ENCODE measurements at places on chromosomes 2 and 18.

GRCh38 chr18:3104190-3105054 is 91.5 kb upstream of the LPIN2 start:
- no peak for DNase-seq

GRCh38 chr2:239537633-239538356 is 137.0 kb upstream of the HDAC4 start:
- DNase-seq: no peak

GRCh38 chr18:76756531-76757253 is 65.7 kb upstream of the ZNF236 start:
- no peak for DNase-seq

- no peak for DNase-seq
These were observed 26.4 kb upstream of the PAX8 start for GRCh38 chr2:113305146-113305545.

- DNase-seq: no peak
These were observed 17.1 kb downstream of the EDAR start for GRCh38 chr2:108971661-108972566.

- DNase-seq: peak; percentile 14
These were observed 192.5 kb downstream of the ATAD2B start for GRCh38 chr2:23734416-23734815.

- DNase-seq: no peak
These were observed 109.3 kb downstream of the ANTXR1 start for GRCh38 chr2:69122271-69122670.

DNA sequence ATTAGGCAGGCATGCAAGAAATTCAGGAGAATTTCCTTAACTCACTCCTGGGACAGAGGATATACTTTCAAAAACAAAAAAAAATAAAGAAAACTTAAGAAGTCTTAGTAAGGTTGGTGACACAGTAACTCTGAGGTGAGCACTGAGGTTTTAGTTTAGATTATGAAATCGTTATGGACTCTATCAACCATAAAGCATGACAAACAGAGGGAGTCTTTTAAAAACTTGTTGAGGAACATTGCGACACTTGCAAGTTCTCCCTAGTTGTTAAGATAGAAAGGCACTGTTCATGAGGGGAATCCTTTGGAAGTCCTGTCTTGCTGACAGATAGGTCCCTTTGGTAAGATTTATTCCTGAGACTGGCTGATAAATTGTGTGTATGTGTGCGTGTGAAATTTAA is 194.3 kb upstream of the ERBB4 start:
- DNase-seq: no peak

- DNase-seq: no peak
These were observed 48.1 kb downstream of the WDR33 start for GRCh38 chr2:127762846-127763245.

DNA sequence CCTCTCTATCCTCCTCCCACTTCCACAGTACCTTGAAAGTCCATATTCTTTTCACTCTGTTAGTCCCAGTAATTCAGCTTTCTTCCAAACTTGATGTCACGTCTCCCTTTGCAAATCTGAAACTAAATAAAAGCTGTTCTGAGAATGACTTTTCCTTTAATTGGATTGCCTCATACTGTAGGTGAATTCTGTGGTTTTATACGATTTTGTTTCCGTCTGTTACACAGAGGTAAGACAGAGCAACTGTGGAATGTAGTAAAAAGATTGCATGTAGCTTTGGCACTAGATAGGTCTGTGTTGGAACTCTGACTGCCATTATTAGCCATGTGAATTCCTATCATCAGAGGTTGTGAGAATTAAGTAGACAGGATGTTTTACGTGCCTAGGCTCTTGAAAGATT is 25.9 kb downstream of the MALT1 start:
- DNase-seq: no peak

DNA sequence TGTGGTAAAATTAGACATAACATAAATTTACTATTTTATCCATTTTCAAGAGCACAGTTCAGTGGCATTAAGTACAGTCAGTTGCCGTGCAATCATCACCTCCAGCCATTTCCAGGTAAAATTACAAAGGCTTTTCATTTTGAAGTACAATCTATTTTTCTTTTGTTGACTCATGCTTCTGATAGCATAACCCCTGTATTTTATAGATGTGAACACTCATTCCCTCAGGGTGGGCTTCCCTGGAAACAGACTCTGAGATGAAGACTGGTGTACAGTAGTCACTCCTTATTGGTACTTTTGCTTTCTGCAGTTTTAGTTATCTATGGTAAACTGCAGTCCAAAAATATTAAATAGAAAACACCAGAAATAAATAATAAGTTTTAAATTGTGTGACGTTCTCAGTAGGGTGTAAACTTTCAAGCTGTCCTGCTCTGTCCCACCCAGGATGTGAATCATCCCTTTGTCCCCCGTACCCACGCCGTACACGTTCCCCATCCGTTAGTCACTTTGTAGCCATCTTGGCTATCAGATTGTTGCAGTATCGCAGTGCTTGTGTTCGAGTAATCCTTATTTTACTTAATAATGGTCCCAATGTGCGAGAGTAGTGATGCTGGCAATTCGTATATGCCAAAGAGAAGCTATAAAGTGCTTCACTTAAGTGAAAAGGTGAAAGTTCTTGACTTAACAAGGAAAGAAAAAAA is 41.1 kb upstream of the NAB1 start:
- no peak for DNase-seq

- no peak for DNase-seq
These were observed 188.7 kb upstream of the COL3A1 start for GRCh38 chr2:188785490-188785889.

DNA sequence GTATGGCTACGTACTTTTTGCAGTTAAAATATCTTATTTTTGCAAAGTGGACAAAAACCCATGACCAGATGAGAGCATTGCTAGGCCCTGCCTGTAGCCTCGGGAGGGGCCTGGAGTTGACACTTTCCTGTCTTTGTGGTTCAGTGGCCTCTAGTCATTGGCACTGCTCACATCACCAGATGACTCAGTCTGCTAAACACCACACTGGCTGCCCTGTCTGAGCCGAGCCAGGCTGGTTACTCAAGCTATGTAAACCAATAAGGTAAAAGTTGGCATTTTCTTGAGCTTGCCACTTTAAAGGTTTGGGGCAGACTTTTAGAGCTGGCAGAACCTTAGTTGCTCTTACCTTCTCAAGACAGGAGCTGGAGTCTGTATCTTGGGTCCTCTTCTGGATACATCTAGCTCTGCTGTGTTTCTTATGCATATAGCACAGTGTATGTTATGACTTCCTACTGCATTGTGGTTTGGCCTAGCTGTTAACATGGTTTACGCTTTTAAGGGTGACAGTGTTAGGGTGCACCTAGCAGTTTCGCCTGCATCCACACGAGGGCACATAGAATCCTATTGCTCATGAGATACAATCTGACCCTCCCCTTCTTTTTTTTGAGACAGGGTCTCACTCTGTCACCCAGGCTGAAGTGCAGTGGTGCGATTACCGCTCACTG is 76.4 kb downstream of the AP1S3 start:
- peak; percentile 4 for DNase-seq

DNA sequence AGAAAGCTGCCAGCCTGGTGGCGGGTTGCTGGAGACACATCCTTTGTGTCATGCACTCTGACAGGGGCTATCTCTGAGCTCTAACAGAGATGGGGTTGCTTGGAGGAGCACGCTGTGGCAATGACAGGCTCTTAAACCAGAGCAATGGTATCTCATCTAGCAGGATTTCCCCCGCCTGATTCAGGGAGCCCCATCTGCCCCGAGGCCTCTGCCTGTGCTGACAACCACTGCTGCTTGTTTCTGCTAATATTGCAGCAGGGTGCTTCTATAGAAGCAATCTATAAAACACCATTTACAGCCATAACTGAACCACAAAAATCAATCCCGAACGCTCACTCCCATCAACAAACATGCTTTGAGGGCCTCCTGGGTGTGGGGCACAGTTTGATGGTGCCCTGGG is 12.8 kb upstream of the DNPEP start:
- DNase-seq: no peak

- DNase-seq: no peak
These were observed 365.5 kb downstream of the FIGN start for GRCh38 chr2:163370169-163370886.

DNA sequence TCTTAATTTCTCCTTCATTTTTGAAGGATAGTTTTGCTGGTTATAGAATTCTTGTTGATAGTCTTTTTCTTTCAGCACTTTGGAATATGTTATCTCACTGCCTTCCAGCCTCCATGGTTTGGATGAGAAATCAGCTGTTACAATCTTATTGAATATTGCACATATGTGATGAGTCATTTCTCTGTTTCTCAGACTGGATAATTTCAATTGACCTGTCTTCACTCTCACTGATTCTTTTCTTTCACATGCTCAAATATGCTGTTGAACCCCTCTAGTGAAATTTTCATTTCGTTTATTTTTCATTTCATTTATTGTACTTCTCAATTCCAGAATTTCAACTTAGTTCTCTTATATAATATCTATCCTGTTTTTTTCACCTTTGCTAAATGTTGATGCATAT is 22.2 kb downstream of the PDK1 start:
- no peak for DNase-seq

GRCh38 chr2:208501206-208501605 is 94.6 kb downstream of the PTH2R start:
- no peak for DNase-seq
